ENCODE measurements at places on chromosomes 6 and 20. TPM values are rescaled to one million over a fixed set of nuclear protein-coding genes. Genes with fewer than 3 reads are reported as not detected.

DNA sequence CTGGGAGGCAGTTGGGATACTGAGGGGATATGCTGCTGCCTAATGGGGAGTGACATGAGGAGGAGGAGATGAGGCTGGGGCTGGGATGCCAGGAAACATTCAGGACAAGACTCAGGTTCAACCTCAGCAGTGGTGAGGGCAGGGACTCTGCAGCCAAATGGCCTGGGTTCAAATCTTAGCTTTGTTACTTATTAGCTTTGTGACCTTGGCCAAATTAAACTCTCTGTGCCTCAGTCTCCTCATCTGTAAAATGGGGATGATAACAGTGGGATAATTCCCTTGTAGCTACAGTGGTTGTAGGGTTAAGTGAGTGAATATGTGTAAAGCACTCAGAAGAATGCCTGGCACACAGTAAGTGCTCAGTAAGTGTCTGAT is 1.9 kb downstream of the PI16 start:
- no peak for DNase-seq

- no peak for DNase-seq
Measured at GRCh38 chr20:1861347-1861976, 33.7 kb upstream of the SIRPA start.

The MYT1 gene
- 0.05 TPM for polyA plus RNA-seq

DNA sequence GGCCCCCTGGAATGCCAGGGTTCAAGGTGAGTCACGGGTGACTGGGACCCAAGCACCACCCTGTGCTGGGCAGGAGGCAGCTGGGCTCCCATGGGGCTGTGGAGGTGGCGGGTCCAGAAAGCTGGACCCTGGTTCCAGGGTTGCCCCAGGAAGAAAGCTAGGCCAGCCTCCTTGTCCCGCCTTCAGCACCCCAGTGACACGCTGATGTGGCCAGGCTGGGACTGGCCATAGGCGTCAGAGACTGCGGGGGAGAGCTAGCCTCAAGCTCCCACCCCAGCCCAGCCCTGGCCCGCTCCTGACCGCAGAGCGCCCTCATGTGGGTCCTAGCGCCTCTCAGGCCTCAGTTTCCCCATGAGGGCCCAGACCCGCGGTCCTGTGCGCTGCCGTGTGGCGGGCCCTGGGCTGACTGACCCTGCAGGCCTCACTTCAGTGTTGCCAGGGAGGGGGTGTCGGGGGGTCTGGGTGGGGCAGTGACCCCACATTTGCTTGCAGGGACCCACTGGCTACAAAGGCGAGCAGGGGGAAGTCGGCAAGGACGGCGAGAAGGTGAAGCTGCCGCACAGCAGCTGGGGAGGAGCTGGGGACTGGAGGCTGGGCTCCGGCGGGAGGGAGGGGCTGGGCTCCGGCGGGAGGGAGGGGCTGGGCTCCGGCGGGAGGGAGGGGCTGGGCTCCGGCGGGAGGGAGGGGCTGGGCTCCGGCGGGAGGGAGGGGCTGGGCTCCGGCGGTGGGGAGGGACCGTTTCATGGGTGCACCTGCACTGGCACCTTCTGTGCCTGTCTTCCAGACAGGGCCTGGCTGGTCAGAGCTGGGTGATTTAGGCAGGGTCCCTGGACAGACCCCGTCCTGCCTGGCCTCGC is 7.9 kb downstream of the COL9A3 start:
- DNase-seq, result no peak

The ARFRP1 gene
- polyA plus RNA-seq, result 31.7 TPM

- DNase-seq, result no peak
Measured at GRCh38 chr6:164109770-164110140, 695.2 kb downstream of the QKI start.

The ZFP64 gene
- polyA plus RNA-seq, result 13.4 TPM

DNA sequence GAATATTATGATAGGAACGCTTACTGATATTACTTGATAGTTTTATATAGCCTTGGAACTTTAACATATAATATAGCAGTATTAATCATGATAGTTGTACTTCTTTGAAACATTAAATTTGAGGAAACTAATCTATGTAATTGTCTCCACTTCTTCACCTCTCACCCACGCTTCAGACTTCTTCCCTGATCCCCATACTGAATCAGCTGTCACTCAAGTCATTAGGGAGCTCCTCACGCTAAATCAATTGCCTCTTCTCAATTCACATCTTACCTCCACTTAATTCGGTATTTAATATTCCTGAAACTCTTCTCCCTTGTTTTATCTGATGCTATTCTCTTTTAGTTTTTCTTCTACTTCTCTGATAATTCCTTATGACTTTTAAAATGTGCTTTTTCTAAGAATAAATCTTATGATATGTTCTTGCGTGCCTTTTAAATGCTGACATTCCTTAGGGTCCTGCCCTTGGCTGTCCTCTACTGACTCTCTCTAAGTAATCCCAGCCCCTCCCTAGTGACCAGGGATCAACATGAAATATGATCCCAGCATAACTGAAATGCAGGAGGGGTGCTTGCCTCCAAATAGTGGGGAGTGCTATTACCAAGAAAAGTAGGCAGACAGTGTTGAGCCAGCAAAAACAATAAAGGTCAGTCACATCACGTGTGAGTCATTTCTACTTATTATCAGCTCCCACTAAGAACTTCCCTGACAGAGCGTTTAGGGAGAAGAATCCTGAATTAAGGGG is 9.9 kb downstream of the ANKRD66 start:
- DNase-seq, result no peak

The HNF4A gene
- polyA plus RNA-seq, result 0.04 TPM

The DEFB115 gene
- not detected for polyA plus RNA-seq

GRCh38 chr20:40249805-40250204 is 439.2 kb downstream of the MAFB start:
- DNase-seq, result no peak

GRCh38 chr6:148193063-148193680 is 149.5 kb upstream of the SASH1 start:
- no peak for DNase-seq

DNA sequence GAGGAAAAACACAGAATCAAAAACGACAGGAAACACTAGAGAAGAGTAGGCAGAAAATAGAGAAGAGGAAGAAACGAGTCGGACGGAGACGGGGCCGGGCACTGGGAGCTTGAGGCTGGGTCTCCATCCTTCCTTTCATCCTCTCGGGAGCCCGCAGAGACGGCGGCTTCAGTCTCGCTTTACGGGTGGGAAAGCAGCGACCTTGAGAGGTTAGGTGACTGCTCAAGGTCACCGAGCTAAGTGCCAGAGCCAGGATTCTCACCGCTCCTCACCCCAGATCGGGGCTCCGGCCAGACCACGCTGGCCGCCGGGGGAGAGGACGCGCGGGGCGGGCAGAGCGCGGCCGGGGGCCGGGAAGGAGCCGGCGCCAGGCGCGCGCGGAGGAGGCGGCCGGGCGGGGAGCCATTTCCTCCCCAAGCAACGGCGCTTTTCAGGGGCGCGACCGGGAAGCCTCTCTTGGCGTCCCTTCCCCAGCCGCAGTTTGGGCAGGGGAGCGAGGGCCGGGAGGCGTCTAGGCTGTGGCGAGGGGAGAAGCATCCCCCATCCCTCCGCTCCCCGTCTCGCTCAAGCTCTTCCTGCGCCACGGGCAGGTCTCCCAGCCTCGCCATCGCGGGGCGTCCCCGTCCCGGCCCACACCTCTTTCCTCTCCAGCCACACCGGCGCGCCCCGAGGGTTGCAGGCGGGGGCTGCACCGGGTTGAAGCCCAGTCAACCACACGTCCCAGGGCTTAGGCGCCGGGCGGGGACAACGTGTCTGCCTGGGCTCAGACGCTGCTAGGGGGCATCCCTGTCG is 24.1 kb upstream of the MAP3K7 start:
- peak; percentile 65 for DNase-seq

The KIF3B gene
- 11.0 TPM for polyA plus RNA-seq

The DZANK1 gene
- 2.1 TPM for polyA plus RNA-seq

DNA sequence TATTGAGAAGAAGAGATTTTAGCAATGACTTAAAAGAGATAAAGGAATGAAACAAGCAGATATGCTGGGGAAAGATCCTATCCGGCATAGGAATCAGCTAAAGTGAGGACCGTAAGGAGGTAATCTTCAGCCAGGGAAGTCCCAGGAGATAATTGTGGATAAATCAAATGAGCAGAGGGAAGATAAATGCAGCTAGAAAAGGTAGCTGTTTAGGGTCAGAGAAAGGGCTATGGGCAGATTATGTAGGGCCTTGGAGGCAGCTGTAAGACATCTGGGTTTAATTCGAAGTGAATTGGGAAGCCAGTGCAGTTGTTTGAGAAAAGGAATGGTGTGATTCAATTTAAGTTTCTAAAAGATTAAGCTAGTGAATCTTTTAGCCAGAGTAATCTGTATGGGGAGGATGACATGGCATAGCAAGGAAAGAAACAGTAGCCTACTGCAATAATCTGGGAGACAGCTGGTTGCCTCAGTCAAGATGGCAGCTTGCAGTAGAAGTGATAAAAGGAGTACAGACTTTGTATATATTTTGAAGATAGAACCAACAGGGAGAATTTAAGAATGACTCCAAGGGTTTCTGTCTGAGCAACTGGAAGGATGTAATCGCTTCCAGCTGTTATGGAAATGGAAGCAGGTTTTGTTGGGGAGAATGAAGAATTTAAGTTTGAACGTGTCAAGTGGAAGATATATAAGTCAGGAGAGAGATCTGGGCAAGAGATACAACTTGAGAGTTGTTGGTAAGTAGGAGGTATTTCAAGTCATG is 552.3 kb upstream of the FLRT3 start:
- no peak for DNase-seq

GRCh38 chr20:44805979-44806620 is 4.2 kb downstream of the RIMS4 start:
- peak; percentile 84 for DNase-seq

- no peak for DNase-seq
Measured at GRCh38 chr6:148214667-148215066, 128.0 kb upstream of the SASH1 start.

- DNase-seq, result no peak
Measured at GRCh38 chr6:8789878-8790277, 354.5 kb upstream of the SLC35B3 start.

The TUBB2B gene
- polyA plus RNA-seq, result 57.5 TPM

GRCh38 chr6:100620085-100620840 is 155.5 kb upstream of the SIM1 start:
- no peak for DNase-seq

The HAO1 gene
- not detected for polyA plus RNA-seq

DNA sequence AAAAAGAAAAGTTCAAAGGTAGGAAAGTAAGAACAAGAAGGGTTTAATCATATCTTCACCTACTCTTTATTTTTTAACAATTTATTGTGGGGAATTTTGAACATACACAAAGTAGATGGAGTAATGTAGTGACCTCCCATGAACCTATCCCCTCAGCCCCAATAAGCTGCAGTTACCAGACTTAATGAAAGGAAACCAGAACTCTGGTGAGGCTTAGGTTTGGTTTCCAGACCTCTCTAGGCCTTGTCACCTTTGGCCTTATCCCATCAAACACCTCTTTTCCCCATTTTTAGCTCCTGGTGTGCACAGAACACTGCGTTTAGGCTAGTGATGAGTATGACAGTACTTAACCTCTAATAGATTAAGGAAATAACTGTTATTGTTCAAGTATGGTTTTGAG is 42.0 kb downstream of the CBFA2T2 start:
- DNase-seq, result no peak

The MACROD2 gene
- 3.9 TPM for polyA plus RNA-seq

GRCh38 chr6:345747-346385 is 45.7 kb upstream of the IRF4 start:
- no peak for DNase-seq

- no peak for DNase-seq
Measured at GRCh38 chr6:43896329-43897255, 126.6 kb downstream of the VEGFA start.

GRCh38 chr6:108736832-108737231 is 111.4 kb upstream of the ARMC2 start:
- no peak for DNase-seq

DNA sequence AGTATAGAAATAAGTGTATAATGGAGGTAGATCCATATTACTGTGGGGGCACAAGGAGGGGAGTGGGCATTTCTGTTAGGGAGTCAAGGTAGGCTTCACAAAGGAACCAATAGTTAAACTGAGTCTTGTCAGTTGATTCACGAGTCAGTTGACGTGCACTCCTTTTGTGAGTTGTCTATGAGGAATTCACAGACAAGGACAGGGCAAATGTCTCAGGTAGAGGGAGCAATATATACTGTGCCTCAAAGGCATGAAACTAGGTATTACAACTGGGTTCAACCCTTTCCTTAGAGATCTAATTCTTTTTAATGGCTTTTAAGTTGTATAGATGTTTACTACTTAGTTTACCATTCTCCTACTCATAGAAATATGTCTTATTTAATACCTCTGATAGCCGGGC is 11.0 kb downstream of the TMEM14C start:
- no peak for DNase-seq

GRCh38 chr20:44302026-44302669 is 8.9 kb downstream of the FITM2 start:
- DNase-seq, result no peak

GRCh38 chr20:49147296-49147695 is 40.8 kb downstream of the STAU1 start:
- DNase-seq, result no peak

- DNase-seq, result no peak
Measured at GRCh38 chr6:14903176-14904038, 342.5 kb upstream of the JARID2 start.

- DNase-seq, result no peak
Measured at GRCh38 chr6:63897952-63898351, 262.4 kb downstream of the PHF3 start.

DNA sequence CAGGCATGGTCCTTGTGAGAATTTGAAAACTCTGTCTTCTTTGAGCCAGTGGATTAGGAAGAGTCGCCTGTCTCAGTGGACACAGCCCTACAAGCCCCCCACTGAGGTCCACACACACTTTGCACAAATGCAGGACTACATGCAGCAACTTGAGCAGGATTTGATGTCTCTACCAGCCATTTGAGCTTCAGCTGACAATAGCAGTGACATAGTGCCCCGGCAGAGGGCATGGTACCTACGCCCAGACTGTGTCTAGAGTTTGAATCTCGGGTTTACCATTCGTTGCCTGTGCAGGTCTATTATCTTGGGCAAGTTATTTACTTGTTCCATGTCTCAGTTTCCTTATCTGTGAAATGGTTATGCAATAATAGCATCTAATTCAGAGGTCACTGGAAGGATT is 580.1 kb downstream of the TFAP2B start:
- DNase-seq, result no peak

The CLPSL2 gene
- not detected for polyA plus RNA-seq

DNA sequence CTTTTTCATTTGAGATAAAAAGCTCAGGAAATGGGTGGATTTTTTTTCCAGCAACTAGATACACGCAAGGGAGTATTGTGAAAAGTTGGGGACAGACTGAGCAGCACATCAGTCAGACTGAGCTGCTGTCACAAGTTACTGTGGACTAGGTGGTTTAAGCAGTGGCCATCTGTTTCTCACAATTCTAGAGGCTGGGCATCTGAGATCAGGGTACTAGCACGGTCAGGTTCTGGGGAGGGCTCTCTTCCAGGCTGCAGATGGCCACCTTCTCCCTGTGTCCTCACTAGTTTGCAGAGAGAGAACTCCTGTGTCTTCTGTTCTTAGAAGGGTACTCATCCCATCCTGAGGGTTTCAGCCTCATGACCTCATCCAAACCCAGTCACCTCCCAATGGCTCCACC is 178.3 kb downstream of the SYNDIG1 start:
- no peak for DNase-seq

Data from hindlimb muscle (tissue), 1 donor.